ENCODE measurements at places on chromosomes 1 and 21. TPM values are rescaled to one million over a fixed set of nuclear protein-coding genes. Genes with fewer than 3 reads are reported as not detected.
A peak's percentile ranks its signal among the peaks of the same experiment; 100 is the strongest.

Gene S100A5
- polyA plus RNA-seq: not detected

Gene PADI6
- not detected for polyA plus RNA-seq

Gene TCHH
- polyA plus RNA-seq: 0.07 TPM

Gene CLCA4
- 0.54 TPM for polyA plus RNA-seq

Gene TSPAN1
- polyA plus RNA-seq: 9.4 TPM

Gene TSSK3
- polyA plus RNA-seq: not detected

Gene CD2
- polyA plus RNA-seq: 0.27 TPM

- DNase-seq: no peak
Observed at GRCh38 chr1:37549341-37549740, 4.8 kb downstream of the SNIP1 start.

GRCh38 chr21:40047211-40047610, 180.0 kb downstream of the PCP4 start:
- no peak for DNase-seq

DNA sequence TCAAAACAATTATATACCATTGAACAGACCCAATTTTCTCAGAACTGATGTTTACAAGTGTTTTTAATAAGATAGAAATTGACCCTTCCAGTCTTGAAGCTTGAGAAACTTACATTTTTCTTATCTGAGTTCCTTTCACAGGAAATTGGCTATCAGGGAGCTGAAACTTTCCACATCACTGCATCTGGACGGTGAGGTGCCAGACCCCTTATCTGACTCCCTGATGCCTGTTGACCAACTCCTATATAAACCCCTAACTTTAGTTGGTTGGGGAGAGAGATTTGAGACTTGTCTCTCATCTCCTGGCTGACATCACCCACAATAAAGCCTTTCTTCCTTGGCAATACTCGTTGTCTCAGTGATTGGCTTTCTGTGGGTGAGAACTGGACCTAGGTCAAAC, 31.4 kb downstream of the LACTBL1 start:
- no peak for DNase-seq

- no peak for DNase-seq
Observed at GRCh38 chr1:26839779-26840178, 13.3 kb downstream of the ZDHHC18 start.

DNA sequence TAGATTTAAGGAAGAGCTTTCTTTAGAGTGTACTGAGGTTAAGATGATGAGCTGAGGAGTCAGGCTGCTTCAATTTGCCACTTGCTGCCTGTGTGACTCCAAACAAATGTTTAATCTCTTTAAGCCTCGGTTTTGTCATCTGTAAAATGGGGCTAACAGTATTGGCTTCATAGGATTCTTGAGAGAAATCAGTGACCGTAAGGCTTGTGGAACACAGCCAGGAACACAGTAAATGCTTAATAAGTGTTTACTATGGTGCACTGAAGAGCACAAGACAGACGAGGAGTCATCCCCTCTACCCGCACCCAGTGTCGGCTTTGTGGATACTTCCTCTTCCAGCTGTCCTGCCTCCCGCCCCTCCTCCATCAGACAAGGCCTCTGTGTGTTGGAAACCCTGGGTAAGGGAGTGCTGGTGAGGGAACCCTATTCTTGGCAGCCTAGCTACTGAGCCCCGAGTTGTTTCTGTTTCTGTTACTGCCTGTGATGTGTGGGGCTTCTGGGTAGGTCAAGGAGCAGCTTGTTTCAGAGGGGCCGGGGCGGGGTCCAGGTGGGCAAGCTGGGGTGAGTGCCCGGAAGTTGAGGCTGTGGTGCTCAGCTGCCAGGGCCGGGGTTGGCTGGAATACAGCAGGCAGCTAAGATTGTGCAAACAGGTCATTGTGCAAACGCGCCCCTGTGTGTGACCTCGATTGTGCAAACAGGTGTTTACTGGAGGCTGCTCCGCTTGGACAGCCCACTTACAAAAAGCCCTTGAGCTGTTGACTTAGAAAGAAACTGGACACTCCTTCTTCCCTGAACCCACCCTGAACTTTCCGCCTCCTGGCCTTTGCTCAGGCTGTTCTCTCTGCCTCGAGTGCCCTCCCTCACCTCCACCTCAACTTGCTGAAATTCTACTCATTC, 4.0 kb upstream of the CSF3R start:
- DNase-seq: no peak

GRCh38 chr1:17245816-17246325, 3.0 kb upstream of the PADI3 start:
- DNase-seq: no peak

DNA sequence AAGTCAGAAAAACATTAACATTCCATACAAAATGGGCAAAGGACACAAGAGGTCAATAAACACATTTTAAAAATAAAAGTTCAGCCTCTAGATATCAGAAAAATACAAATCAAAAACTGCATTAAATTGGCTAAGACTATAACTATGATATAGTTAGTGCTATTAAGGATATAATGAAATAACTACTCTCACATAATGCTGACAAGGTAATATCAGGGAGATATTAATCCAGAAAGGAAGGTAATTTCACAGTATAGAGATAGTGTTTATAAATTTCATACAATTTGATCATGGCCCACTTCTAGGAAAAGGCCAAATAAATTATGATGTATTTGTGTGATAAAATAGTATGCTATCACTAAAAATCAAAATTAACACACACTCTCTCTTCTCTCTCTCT, 61.8 kb downstream of the LBR start:
- no peak for DNase-seq

DNA sequence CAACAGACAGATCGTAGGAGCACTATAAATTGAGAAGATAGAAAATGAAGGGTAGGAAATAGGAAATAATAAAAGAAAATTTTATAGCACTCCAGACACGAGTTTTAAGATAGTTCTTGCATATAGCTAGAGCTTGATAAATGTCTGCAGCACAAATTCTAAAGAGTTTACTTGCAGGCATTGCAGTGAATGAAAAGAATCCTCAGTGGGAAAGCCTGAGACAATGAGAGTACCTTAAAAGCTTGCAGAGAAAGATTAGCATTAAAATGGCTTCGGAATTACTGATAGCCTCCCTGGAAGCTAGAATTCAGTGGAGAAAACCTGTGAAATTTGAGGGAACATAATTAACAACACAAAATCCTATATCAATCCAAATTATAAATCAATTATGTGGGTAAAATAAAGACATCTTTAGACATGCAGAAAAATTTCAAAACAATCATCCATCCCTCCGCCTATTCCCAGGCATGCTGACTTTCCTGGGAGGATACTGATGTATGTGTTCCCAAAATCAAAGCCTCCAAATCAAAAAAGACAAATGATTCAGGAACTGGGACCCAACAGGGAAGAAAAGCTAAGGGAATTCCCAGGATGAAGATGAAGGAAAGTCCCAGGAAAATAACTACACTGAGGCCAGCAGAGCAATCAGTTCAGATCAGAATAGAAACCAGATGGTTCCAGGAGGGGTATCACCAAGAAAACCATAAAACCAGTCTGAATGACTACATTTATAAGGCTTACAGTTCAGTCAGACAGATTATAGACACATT, 305.9 kb upstream of the USP25 start:
- peak; percentile 51 for DNase-seq

DNA sequence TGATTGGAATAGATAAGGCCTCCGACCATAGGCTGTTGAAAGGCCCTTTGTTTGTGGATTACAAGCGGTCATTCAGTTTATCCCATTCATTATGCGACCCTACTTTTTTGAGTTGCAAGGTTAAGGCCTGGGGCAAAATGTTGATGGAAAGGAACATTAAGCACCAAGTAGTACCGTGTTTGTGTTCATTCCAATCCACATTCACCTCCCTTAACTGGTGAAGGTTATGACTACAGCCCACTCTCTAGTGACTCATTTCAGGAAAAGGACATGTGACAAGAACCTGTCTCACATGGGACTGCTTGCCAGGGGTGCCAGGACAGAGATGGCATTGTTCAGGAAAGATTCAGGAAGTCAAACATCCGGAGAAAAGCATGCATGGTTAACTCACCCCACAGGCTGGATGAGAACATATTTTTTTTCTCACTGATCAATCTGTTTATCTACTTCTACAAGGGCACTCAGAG, 81.6 kb downstream of the CD58 start:
- no peak for DNase-seq

GRCh38 chr1:83583351-83584014, 415.4 kb downstream of the TTLL7 start:
- no peak for DNase-seq

DNA sequence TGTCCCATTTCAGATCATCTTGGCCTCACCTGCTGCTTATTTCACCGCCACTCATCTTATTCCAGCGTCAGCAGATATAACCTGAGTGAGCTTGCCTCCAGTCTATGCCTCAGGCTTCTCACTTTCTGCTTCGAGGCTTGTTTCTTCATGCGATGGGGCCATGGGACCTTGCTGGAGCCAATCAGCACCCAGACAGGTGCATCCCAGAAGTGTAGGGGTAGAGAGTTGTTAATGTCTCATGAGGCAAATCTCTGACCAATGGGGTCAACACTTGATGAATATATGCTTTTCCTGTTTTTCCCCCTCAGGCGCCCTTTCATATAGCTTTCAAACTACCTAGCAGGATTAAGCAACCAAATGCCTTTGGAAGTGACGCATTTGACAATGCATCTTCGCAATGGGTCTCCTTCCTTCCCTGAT, 935 bp upstream of the YIPF1 start:
- no peak for DNase-seq

DNA sequence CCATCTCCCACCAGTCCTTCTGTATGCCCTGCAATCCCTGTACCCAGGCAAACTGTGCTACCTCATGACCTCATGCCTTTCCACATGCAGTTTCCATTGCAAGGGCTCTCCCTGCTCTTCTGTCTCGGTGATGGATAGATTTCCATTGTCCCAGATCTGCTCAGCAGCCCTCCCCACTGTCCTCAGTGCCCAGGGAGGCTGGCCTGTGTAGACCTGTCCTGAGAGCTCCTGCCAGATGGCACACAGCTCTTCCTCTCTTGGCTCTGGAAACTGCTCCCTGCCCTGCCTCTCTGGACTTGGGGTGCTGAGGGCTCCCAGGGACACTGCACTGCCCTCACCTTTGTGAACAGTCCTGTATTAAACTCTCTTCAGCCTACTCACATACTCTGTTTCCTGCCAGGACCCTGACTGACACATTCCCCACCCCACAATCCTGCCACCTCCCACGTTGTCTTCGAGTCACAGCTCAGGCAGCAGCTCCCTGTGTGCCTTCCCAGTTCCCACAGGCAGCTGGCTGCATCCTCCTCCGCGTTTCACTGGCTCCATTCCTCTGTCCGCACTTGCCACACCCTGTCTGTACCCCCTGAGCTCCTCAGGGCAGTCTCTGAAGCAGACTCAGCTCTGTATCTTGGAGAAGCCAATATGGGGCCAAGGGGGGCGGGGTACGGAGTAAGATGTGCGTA, 57.0 kb downstream of the SPATA46 start:
- DNase-seq: no peak

GRCh38 chr1:101316256-101316655, 79.4 kb downstream of the S1PR1 start:
- peak; percentile 91 for DNase-seq

All from brain (organoid and tissue), 16 donors.